ENCODE measurements at places on chromosomes 3 and 15.

- DNase-seq: no peak
Measured at GRCh38 chr15:67736810-67737209, 88.5 kb upstream of the SKOR1 start.

- no peak for DNase-seq
Measured at GRCh38 chr3:188134856-188135255, 19.1 kb upstream of the LPP start.

DNA sequence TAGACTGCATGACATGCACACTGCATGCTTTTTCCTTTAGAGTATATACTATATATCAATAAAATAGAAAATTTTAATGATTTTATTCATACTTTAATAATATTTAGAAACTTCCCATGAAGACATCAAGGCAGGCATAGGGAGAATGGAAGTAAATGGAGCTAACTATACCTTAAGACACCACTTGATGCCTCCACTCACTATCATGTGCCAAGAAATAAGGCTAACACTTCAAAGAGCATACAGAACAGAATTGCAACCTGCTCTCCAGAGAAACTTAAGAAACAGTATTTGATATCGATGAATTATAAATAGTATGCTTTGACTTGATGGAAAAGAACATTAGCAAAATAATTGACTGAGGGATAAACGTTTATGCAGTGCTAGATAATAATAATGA lies 192.6 kb upstream of the MBNL1 start:
- DNase-seq: no peak

DNA sequence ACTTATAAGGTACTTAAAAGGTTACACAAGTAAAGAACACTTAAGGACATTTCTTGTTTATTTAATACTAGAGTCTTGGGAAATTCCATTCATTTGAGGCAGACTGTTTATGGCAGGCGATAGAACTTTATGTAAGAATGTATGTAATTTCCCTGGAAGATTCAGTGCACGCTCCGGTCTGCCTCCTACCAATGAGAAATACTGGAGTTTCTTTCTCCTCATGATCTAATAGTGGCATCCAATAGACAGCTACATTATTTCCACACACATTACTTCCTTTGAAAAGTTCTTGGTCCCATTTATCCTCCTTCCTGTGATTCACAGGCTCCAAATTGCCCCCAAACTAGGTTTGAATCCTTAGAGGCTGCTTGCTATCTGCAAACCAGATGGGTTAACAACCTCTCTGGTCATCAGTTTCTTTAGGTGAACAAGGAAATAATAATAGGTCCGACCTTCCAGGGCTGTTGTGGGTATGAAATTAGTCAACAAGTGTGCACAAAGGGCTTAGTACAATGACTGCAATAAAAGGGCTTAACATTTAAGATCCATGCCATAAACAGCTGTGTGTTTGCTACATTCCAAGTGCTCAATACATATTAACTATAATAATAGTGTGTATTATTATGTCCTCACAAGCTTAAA lies 30.7 kb downstream of the EIF4E3 start:
- no peak for DNase-seq

GRCh38 chr15:85540085-85540797 lies 159.8 kb downstream of the AKAP13 start:
- no peak for DNase-seq

DNA sequence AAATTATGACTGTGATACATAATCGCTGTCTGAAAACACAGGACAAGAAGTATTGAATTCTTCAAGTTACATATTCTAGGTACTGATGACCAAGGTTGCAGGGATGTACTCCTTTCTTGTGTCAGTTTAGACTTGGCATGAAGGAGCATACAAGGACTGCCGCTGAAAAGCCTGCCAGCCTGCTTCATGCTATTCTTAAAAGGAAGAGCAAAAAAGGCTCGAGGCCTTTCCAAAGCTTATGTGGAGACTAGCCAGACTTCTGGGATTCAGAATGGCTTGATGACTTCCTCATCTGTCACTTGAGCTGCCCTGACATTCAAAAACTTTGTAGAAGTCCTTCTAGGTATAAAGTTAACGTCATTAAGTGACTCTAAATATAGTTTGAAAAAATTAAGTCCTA lies 92.0 kb downstream of the CADM2 start:
- DNase-seq: no peak

GRCh38 chr3:194184801-194185200 lies 48.9 kb downstream of the HES1 start:
- no peak for DNase-seq

DNA sequence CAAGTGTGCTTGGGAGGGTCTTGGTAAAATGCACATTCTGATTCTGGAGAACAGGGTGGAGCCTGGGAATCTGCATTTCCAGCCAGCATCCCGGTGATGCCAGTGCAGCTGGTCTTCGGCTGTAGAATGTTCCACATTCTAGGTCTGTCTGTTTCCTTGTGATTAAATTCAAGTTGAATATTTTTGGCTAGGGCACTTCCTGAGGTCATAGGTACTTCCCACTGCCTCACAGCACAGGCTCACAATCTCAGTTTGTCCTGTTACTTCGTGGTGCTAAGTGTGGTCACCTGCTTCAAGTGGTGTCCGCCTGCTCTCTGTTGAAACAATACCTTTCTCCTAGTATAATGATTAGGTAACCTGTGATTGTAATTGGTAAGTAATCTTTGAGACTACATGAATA lies 40.1 kb downstream of the FLNB start:
- DNase-seq: no peak

DNA sequence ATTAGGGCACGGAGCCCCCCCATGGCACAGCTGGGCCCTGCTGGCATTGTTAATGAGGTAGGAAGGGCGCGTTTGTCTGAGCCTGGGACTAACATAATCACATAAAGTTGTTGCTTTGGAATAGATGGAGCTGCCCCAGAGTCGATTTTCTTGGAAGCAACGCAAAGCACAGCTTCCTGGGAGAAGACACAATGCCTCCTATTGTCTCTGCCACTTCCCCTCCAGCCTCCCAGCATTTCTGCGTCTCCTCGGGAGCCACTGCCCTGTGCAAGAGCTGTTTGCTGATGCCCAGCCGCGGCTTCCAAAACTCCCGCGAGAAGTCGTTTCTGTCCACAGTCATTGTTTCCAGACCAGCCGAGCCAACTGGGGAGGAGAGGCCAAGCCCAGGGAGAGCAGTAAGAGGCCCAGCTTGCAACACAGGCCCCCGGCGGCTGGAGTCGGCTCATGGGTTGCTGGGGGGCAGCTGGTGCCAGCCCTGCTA lies 18.1 kb upstream of the ALDH1A3 start:
- no peak for DNase-seq

GRCh38 chr15:75517233-75517632 lies 61.9 kb downstream of the PTPN9 start:
- no peak for DNase-seq

DNA sequence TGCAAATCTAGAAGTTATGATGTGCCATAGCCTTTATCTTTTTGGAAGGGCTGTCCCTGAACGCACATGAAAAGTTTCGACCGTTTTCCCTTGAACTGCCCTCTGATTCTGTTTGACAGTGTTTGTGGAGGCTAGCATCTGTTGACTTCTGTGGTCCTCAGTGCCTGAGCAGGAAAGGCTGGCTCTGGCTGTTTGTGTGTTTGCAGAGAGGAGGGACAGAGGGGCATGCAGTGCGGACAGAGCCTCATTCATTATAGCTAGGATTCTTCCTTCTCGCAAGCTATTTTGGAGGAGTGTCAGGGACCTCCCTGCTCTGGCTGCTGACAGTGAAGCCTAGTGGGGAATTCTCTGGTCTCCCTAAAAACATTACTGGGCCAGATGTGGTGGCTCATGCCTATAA lies 64.5 kb downstream of the CDAN1 start:
- no peak for DNase-seq

DNA sequence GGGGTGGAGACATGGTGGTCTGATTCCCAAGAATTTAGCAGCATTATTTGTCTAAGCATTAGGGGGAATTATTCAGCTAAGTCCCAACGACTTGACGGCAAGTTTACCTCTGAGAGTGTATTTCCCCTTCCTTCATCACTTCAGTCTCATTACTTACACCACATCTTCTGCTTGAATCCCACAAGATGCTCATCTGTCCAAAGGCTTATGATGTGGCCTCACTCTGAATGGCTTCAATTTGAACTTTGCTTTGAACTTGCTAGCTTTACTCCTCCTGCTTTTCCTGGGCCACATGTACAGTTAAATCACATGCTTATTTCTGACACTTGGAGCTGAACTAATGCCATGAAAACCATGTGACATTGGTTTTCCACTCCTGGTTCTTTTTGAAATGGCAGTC lies 231.3 kb upstream of the SATB1 start:
- no peak for DNase-seq

DNA sequence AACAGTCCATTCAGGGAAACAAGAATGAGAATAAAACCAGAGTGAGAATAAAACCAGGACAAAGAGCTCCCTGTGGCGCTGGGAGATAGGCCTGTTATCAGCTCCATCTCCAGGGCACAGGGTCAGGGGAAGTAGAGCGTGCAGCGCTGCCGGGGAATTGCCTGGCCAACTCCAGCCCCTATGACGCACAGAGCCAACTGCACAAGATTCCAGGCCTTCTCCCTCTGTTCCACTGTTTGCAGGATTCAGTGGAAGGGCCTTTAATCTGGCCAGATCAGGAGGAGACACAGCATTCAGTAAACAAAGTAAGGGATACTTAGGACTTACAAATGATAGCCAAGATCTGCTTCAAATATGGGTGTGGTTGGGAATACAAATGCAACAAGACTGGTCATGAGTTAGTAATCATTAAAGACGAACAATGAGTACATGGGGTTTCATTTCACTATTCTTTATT lies 49.4 kb downstream of the ITGB5 start:
- DNase-seq: no peak

All from activated effector memory CD4-positive, alpha-beta T cell treated with Interleukin-2 at 50 U/mL for 16 hours (primary cell).